ENCODE measurements at places on chromosomes 1 and 21.
A peak's percentile ranks its signal among the peaks of the same experiment; 100 is the strongest.

DNA sequence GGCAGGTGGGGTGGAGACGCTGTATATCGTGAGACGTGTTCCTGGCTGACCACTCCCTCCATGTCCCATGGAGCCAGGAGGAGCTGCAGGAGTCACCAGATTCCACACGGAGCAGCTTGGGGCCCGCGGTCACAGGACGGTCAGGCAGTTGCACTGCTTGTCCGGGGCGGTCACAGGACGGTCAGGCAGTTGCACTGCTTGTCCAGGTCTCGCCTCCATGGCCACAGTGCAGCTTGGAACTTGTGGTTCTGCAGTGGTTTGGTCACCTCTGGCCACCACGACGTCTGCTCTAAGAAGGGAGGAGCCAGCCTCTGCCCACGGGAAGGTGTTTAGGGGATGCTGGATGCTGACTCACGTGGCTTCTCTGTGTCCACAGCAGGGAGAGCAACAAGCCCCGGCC lies 33.0 kb downstream of the SLX9 start:
- peak; percentile 73 for DNase-seq

DNA sequence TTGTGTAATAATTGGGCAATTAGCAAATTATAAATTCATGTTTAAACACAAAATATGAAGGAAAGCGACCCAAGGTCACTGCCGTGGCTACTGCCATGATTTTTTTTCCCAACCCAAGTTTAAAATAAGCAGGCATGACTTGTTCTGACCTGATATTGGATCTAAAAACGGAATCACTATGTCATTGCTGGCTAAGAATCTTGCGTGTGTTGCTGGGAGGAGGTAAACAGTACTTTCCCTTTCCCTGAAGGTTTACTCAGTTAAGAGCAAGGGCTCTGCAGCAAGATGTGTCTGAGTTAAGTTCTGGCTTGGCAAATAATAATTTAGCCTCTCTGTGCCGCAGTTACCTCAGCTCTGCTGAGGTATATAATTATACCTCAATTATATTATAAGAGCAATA lies 125.7 kb upstream of the L1TD1 start:
- DNase-seq = no peak

GRCh38 chr21:33025489-33026442 lies at the start of gene OLIG2:
Gene OLIG2, plus strand, starts transcription at chr21:33025935. Its CDS starts 928 bp downstream, at chr21:33026863.
- DNase-seq = peak; percentile 23

DNA sequence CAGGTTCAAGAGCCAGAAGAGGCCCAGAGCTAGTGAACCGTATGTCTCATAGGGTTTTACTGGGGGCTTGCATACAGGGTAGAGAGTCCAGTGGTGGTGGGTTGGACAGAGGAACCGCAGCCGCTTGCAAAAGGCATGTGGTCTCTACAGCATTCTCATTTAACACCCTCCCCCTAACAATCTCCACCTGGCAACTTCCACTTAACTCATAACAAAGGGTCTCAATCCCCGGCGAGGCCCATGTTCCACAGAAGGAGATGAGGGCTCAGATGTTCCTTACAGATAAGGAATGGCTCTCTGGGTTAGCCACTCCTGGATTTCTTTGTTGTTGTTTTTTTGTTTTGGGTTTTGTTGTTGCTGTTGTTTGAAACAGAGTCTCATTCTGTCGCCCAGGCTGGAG lies 106.1 kb downstream of the APP start:
- no peak for DNase-seq

DNA sequence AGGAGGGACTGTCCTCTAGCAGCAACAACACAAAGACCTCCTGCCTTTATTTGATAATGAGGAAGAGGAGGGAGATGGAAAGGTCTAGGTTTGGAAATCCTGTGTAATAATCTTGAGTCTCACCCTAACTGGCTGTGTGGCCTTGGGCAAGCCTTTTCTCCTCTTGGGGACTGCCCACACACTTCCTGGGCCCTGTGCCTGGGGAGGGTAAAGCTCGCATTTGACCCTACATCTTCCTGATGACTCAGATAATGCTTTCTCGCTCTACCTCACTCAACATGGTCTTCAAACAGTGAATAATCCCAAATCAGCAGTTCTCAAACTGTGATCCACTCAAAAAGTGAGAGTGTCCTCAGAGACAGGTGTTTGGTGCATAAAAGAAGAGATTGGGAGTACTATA lies 81.2 kb downstream of the VWA5B1 start:
- DNase-seq = no peak

- peak; percentile 57 for DNase-seq
Observed at GRCh38 chr21:41663805-41664788, 102.8 kb downstream of the RIPK4 start.

GRCh38 chr21:32064281-32064910 lies 191.6 kb downstream of the HUNK start:
- no peak for DNase-seq

- DNase-seq = peak; percentile 8
Observed at GRCh38 chr21:35658242-35658641, 402.1 kb downstream of the SETD4 start.

GRCh38 chr1:27416387-27417111 lies 24.1 kb downstream of the GPR3 start:
- DNase-seq = peak; percentile 69

DNA sequence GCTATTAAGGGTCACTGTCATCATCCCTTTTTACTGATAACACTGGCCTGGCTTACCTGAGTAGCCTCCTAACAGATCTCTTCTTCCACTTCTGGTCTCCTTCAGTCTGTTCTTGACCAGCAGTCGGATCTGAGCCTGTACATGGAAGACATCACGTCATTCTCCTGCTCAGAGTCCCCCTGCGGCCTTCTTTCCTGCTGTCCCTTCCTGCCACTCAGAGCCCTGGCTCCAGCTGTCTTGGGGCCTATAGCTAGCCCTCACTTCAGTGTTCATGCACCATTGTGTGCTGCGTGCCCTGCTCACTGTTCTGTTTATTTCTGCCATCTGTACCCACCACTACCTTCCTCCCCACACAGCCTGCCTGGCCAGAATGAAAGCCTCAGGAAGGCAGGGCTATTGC lies 8.4 kb downstream of the ADARB1 start:
- DNase-seq = no peak

DNA sequence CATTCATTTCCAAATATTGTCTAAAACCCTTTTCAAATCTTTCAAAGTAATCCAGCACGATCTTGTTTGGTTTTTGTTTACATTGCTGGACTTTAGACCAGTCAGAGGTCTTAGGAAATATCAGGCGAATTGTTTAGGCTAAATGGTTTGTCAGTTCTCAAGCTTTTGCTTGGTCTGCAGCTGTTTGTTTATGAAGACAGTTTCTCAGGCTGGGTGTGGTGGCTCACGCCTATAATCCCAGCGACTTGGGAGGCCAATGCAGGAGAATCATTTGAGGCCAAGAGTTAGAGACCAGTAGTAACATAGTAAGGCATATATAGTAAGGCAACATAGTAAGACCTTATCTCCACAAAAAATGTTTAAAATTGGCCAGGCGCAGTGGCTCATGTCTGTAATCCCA lies 77.5 kb downstream of the DNTTIP2 start:
- no peak for DNase-seq

DNA sequence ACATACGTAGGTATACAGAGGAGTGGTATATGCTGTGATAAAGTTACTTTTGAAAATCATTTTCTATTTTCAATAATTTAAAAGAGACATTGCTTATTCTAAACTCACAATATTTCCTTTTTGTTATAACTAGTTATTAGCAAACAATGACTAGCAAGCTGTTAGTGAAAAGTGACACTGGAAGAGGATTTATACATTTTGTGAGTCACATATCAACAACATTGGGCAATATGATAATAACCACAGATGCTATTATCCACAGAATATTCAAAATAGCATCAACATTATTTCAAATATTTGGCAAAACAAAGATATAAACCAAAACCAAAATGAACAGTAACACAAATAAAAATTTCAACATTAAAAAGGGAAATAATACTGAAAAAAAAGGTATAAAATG lies 104.0 kb upstream of the HP1BP3 start:
- no peak for DNase-seq

DNA sequence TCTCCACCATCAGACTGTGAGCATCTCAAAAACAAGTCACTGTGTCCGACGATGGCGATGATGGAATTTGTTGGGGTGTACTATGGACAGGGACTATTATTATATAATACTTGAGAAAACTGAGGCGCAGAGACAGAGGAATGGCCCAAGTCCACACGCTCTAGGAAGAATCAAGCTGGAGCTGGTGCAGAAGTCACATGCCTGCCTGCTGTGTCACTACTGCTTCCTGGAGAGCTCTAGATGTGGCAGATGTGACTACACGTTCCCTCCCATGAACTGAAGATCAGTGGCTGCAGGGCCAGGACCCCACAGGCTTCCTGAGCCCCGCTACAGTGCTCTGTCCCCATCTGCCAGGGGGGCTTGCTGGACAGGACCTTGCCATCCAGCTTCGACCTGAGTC lies 56.9 kb downstream of the TRABD2B start:
- peak; percentile 65 for DNase-seq

DNA sequence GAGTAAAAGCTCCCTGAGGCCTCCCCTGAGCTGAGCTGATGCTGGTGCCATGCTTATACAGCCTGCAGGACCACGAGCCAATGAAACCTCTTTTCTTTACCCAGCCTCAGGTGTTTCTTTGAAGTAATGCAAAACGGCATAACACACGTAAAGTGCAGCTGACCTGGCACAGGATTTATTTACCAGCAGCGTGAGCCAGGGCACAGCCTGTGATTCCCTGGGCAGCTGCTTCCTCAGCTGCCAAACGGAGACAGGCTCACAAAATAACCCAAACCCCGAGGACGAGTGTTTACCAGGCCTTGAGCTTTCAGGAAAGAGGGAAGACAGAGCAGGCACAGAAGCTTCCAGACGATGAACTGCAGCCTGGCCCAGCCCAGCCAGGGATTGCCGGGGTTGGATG lies 120.6 kb upstream of the ARHGEF16 start:
- DNase-seq = no peak

- DNase-seq = peak; percentile 48
Observed at GRCh38 chr1:41918450-41919043, at the start of gene HIVEP3. Gene HIVEP3, minus strand, starts transcription at chr1:41918922.

GRCh38 chr1:43824795-43825194 lies 108.8 kb upstream of the ARTN start:
- peak; percentile 51 for DNase-seq

- DNase-seq = peak; percentile 51
Observed at GRCh38 chr1:40796939-40797667, 13.5 kb downstream of the KCNQ4 start.

GRCh38 chr1:193103759-193104501 lies 1.3 kb downstream of the GLRX2 start:
- no peak for DNase-seq

- DNase-seq = peak; percentile 90
Observed at GRCh38 chr1:31394584-31395193, 18.3 kb upstream of the SERINC2 start.

DNA sequence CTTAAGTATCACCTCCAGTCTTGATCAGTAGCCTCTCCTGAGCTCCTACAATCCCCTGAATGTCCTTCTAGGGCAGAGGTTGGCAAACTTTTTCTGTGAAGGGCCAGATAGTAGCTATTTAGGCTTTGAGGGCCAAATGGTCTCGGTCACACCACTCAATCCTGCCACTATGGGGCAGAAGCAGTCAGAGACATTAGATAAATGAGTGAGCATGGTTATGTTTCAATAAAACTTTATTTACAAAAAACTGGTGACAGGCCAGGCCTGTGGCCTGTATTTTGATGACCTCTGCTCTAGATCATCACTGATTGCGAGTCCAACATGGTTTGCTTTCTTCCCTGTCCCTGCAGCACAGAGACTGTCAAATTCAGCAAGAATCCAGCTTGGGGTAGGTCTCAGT lies 36.3 kb downstream of the LRP8 start:
- no peak for DNase-seq

GRCh38 chr1:66343569-66344325 lies 190.2 kb upstream of the SGIP1 start:
- DNase-seq = no peak

- DNase-seq = peak; percentile 49
Observed at GRCh38 chr1:65459397-65459768, 38.9 kb downstream of the LEPR start.

Measured in kidney tubule cell (primary cell).